ENCODE measurements at places on chromosomes 16 and 17. TPM values are rescaled to one million over a fixed set of nuclear protein-coding genes. Genes with fewer than 3 reads are reported as not detected.
A peak's percentile ranks its signal among the peaks of the same experiment; 100 is the strongest.

The TAC4 gene
- total RNA-seq: not detected

The JPH3 gene
- total RNA-seq: 0.29 TPM

The IL17C gene
- total RNA-seq: not detected

The CA10 gene
- 0.38 TPM for total RNA-seq

The KRT33B gene
- total RNA-seq: 0.32 TPM

The SPHK1 gene
- 19.3 TPM for total RNA-seq

The GSG1L gene
- not detected for total RNA-seq

The ATP2A1 gene
- total RNA-seq: not detected

The PRR15L gene
- total RNA-seq: 6.4 TPM

The CCL1 gene
- total RNA-seq: not detected

GRCh38 chr17:42183741-42184711 is 1.2 kb downstream of the HCRT start:
- H3K36me3 ChIP-seq: no peaks in the 10 kb centered on the region
- H3K4me1 ChIP-seq: peaks cover 29% of the 10 kb centered on the region
- DNase-seq: no peak
- H3K4me3 ChIP-seq: peak overlapping the region; percentile 50
- H3K27ac ChIP-seq: peak overlapping the region; percentile 53

- peaks cover 100% of the 10 kb centered on the region for H3K4me1 ChIP-seq
- H3K36me3 ChIP-seq: no peaks in the 10 kb centered on the region
- H3K27ac ChIP-seq: peak overlapping the region; percentile 63
- no peaks in the 10 kb centered on the region for H3K27me3 ChIP-seq
- no peak for DNase-seq
Observed at GRCh38 chr17:77459018-77459755, 318.4 kb downstream of the SEC14L1 start.

DNA sequence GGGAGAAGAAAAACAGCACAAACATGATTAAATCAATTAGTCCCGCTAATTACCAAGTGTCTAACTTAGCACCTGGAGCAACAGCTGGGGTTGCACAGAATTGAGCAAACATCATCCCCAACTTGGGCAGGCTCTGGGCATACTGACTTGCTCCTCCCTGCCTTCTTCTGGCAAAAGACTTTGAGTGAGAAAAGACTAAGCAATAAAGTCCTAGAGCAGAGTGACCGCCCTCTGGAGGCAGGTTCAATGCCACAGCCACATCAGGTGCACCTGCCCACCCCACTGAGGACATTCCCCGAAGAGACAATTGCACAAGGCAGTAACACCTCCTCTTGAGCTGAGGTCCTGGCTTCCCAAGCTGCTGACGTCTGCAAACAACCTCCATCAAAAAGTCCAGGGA is 358.3 kb downstream of the SOX9 start:
- peaks cover 16% of the 10 kb centered on the region for H3K4me1 ChIP-seq
- H3K4me3 ChIP-seq: no peak overlapping the region
- H3K27ac ChIP-seq: no peak overlapping the region
- no peaks in the 10 kb centered on the region for H3K36me3 ChIP-seq
- no peak for DNase-seq
- H3K27me3 ChIP-seq: no peaks in the 10 kb centered on the region

- H3K4me3 ChIP-seq: no peak overlapping the region
- no peak overlapping the region for H3K27ac ChIP-seq
- DNase-seq: no peak
- no peaks in the 10 kb centered on the region for H3K27me3 ChIP-seq
- no peaks in the 10 kb centered on the region for H3K36me3 ChIP-seq
Observed at GRCh38 chr16:85175724-85176233, 63.5 kb upstream of the CIBAR2 start.

- peaks cover 43% of the 10 kb centered on the region for H3K36me3 ChIP-seq
- peak overlapping the region; percentile 80 for H3K27ac ChIP-seq
- no peak for DNase-seq
- H3K4me3 ChIP-seq: no peak overlapping the region
Observed at GRCh38 chr17:28907709-28908475, 5.0 kb upstream of the DHRS13 start.

GRCh38 chr16:57432989-57433388 is 14.2 kb downstream of the CIAPIN1 start:
- peaks cover 63% of the 10 kb centered on the region for H3K36me3 ChIP-seq
- no peak for DNase-seq
- no peak overlapping the region for H3K27ac ChIP-seq
- no peaks in the 10 kb centered on the region for H3K4me1 ChIP-seq

GRCh38 chr17:44374306-44375195 is 10.9 kb upstream of the FAM171A2 start:
- H3K27me3 ChIP-seq: no peaks in the 10 kb centered on the region
- DNase-seq: no peak
- no peak overlapping the region for H3K27ac ChIP-seq
- no peaks in the 10 kb centered on the region for H3K36me3 ChIP-seq

DNA sequence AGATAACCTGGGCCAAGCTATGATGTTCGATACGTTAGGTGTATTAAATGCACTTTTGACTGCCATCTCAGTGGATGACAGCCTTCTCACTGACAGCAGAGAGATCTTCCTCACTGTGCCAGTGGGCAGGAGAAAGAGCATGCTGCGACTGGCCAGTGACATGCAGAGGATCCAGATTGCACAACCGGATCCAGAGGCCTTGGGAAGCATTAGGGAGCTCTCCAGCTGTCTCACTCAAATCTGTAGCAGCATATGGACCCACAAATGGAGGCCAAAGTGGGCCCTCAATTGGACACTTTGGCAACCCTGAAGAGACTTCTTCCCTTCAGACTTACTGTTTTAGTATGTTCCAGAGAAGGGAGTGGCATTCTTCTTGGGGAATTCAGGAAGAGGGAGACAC is 20.9 kb downstream of the PDZD9 start:
- no peaks in the 10 kb centered on the region for H3K4me1 ChIP-seq
- H3K27me3 ChIP-seq: no peaks in the 10 kb centered on the region
- no peak overlapping the region for H3K27ac ChIP-seq

DNA sequence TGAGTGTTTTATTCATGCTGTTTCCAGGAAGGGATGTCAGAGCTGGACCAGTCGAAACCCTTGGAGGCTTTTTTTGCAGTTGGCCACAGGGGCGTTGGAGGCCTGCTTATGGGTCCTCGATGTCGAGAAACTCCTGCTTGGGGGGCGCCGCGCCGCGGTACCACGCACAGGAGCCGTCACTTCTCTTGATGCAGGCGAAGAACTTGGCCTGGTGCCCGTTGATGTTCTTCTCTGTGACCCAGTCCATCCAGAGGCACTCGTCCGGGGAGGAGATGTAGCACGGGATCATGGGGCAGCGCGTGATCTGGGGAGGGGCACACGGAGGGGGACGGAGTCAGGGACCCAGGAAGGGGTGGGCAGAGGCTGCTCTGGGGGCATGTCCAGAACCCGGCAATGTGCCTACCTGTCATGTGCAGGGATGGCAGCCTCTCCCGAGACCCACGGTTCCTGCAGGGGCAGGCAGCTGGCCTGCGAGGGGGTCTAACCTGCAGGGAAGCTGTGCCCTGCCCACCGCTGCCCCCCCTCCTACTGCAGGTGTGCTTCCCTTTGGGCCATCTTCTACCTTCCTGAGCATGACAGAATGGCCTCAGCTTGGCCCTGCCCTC is 15.0 kb upstream of the USP36 start:
- no peak overlapping the region for H3K4me3 ChIP-seq
- no peaks in the 10 kb centered on the region for H3K36me3 ChIP-seq

- H3K4me1 ChIP-seq: peaks cover 4% of the 10 kb centered on the region
- H3K27ac ChIP-seq: no peak overlapping the region
- H3K27me3 ChIP-seq: no peaks in the 10 kb centered on the region
- no peak for DNase-seq
- H3K4me3 ChIP-seq: no peak overlapping the region
Observed at GRCh38 chr16:19179546-19180490, 11.8 kb downstream of the SYT17 start.

DNA sequence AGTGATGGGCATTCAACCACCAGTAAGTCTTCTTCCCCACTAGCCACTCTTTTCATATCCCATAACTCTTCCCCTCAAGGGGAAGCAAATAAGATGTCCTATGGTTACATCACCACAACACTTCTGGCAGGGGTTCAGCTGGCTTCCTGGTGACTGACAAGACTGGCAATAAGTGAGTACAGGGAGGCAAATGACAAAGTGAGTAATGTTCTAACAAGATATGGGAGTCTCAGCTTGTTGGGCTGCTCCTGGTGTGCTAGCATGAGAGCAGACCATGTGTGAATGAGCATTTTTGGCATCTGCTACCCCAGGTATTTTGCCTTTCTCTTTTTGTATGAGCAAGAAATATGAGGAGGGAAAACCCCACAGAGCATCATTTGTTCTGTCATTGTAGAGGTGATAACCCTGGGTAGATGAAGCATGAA is 9.9 kb downstream of the TMIGD1 start:
- H3K4me3 ChIP-seq: no peak overlapping the region
- no peaks in the 10 kb centered on the region for H3K27me3 ChIP-seq
- H3K27ac ChIP-seq: peak overlapping the region; percentile 39
- H3K36me3 ChIP-seq: no peaks in the 10 kb centered on the region
- no peak for DNase-seq

- H3K27me3 ChIP-seq: peaks cover 4% of the 10 kb centered on the region
- no peaks in the 10 kb centered on the region for H3K36me3 ChIP-seq
- DNase-seq: no peak
- no peak overlapping the region for H3K4me3 ChIP-seq
- peaks cover 13% of the 10 kb centered on the region for H3K4me1 ChIP-seq
- H3K27ac ChIP-seq: no peak overlapping the region
Observed at GRCh38 chr16:56911771-56912571, 20.0 kb upstream of the HERPUD1 start.

DNA sequence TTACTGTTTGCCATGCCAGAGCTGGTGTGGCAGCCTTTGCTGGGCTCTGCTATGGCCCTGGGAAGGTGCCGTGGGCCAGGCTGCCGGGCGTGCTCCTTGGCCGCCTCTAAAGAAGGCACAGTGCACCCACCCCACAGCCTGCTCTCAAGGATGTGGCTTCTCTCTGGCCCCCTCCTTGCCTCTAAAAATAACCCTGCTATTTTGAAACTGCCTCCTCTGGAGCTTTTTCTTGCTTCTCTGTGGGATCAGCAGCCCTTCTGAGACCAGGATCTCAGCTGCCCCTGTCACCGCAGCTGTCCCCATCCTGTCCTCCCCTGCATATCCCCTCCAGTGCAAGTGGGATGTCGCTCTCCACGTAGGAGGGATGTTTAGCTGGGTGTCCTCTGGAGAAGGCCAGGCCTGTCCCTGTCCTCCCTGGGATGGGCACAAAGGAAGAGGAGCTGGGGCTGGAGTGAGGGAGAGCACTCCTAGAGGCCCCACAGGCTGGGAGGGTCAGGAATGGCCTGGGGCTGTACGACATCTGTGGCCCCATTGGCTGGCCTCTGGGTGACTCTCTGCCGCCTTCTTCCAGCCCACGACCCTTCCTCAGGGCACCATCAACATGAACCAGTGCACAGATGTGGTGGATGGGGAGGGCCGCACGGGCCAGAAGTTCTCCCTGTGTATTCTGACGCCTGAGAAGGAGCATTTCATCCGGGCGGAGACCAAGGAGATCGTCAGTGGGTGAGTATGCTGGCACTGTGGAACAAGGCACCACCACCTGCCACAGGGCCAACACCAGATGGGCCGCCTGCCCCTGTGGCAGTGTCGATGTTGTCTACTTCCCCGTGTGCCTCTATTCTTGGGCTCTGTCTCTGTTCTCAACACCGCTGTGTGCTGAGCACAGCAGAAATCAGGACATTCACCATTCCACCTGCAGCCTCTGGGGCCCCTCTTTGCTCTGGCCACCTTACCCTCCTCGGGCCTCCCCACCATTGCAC is 79.7 kb downstream of the PLD6 start:
- no peaks in the 10 kb centered on the region for H3K27me3 ChIP-seq
- no peaks in the 10 kb centered on the region for H3K36me3 ChIP-seq
- peaks cover 5% of the 10 kb centered on the region for H3K4me1 ChIP-seq

GRCh38 chr16:85359147-85359822 is 247.0 kb upstream of the CIBAR2 start:
- no peak overlapping the region for H3K4me3 ChIP-seq
- no peak for DNase-seq
- no peak overlapping the region for H3K27ac ChIP-seq
- H3K27me3 ChIP-seq: no peaks in the 10 kb centered on the region

DNA sequence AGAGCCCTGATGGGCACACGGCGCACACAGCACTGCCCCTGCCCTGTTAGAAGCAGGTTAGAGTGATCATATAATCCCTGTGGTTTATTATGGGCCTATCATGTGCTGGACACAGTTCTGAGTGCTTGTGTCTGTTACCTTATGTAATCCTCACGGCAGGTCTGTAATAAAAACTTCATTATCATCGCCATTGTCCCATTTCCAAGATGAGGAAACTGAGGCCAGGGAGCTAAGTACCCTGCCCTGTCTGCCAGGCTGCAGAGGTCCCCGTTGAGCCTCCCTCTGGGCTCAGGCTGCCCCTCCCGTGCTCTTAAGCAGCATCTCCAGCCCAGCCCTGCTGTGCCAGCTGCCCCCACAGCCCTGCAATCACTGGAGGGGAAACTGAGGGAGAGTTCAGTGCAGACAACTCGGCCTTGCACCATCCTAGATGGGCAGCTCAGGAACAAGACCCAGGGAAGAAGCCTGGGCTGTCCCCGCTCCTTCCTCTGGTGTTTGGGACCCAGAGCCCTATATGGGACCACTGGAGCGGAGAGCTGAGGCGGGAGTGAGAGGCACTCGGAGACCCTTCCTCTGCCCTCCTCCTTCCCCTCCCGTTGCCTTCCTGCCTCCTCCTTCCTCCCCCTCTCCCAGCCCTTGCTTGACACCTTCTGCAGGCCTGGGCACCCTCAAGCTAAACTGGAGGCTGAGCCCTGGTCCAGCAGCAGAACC is 42.0 kb downstream of the WNT3 start:
- H3K4me3 ChIP-seq: no peak overlapping the region
- H3K4me1 ChIP-seq: peaks cover 3% of the 10 kb centered on the region
- no peak for DNase-seq
- H3K27ac ChIP-seq: no peak overlapping the region
- H3K36me3 ChIP-seq: no peaks in the 10 kb centered on the region
